ENCODE measurements at places on chromosomes 11 and 22.

DNA sequence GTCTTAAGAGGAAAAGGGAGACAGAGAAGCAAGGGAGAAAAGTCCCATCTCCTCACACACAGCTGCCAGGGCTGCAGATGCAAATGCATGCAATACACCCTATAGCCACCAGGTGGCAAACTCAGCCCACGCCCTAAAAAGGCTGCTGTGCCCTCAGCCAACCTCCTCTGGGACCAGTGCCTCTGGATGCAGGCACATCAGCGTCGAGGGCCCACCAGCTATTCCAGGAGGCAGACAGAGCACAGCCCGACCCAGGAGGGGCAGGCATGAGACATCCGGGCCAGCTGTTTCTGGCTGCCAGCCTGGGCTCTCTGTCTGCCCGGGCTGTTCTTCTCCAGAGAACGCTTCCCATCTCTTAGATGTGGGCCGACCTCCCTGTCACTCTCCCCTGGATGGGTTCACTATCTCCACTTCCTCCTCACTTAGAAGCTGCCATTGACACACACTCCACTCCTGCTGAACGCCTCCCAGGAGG lies 39.7 kb downstream of the TPBGL start:
- peak; percentile 23 for DNase-seq

GRCh38 chr11:64210301-64211020 lies 3.9 kb downstream of the FERMT3 start:
- DNase-seq = no peak

- DNase-seq = no peak
Measured at GRCh38 chr22:47996446-47996857, 1234.0 kb downstream of the TBC1D22A start.

DNA sequence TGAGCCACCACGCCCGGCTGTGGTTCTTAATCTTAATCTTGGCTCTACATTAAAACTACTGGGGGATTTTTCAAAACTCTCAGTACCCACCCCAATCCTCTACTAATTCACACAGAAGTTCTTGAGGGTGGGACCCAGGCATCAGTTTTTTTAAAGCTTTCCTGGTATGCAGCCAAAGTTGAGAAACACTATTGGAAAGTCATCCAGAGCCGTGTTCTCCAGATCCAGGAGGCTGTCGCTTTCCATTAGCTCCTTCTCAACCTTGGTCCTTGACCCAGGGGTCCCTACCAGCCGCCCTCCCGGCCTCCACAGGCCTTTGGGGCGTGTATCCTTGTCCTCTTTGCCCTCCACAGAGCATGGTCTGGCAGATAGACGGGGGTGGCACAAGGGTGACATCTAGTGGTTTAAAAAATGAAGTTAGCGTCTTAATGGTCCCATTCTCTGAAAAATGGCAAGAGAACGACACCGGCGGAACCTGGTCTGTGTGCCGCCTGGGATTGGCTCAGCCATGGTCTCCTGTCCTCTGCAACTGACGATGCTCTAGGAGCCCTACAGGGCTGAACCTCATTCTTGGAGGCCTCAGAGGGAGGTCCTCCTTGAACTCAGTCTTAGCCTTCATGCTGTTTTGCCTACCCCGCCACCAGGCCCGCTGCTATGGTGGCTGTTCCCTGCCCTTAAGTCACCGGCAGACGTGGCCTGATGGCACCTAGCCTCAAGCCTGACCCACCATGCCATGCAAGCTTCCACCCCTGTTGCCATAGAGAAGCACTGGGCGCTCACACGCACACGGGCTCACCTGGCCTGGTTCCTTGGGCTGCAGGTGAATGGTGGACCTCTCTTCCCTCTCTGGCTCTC lies 152.0 kb upstream of the SYN3 start:
- no peak for DNase-seq

- no peak for DNase-seq
Measured at GRCh38 chr11:134821422-134821821, 409.4 kb upstream of the B3GAT1 start.

DNA sequence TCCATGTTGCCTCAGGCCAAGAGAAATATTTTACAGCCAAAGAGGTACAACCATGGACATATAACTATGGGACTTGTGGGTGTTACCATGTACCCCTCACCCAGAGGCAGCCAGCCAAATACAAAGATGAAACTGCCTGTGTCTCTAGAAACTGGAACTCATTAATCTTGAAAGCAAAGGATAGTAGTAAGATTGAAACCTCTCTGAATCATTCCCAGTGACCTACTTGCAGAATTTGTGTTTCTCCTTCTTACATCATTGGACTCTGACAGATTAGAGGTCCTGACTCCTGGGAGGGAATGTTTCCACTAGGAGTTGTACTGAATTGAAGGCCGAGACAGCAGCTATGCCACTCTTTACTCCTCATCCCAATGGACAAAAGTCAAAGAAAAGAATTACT lies 257.4 kb upstream of the UBASH3B start:
- DNase-seq = no peak

GRCh38 chr22:31995046-31995445 lies 48.0 kb upstream of the SLC5A1 start:
- no peak for DNase-seq

GRCh38 chr11:35810045-35810645 lies 133.7 kb upstream of the LDLRAD3 start:
- no peak for DNase-seq

DNA sequence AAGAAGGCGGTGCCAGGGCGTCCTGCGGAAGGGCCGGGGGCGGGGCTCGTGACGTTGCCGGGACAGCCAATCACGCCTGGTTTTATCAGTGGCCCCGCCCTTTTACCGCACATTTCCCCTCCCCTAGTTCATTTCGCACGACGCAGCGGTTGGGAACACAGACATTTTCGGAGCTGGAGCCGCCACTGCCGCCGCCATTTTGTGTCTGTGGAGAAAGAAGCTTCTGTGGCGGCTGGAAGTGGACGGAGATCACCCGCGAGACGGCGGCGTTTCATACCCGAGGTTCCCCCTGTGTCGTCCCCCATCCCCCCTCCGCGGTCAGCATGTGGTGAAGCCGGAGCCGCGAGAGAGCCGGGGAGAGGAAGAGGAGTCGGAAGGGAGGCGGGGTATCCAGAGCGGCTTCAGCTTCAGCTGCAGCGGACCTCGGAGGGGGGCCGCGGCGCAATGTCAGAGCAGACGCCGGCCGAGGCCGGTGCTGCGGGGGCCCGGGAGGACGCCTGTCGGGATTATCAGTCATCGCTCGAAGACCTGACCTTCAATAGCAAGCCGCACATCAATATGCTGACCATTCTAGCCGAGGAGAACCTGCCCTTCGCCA lies at the start of gene PCF11:
PCF11 (plus strand) TSS at position 136 of the 598 bp plus-strand sequence; CDS start at position 445, 309 bp downstream.
- no peak for DNase-seq

DNA sequence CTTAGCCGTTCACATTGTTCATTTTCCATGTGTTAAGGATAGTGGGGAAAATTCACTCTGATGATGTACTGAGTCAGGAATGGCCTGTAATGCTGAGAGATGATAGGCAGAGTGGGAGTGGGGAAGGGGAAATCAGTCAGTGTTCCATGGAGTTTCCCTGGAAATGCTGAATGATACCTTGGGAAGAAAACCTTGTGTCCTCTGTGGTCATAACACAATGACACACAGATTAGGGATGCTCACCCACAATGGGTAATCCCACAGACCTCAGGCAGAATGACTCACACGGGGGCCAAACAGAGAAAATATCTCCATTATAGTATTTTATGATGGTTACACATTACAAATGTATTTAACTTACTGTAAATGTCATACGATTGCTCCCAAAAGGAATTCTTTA lies 118.0 kb downstream of the SNX19 start:
- DNase-seq = peak; percentile 78

DNA sequence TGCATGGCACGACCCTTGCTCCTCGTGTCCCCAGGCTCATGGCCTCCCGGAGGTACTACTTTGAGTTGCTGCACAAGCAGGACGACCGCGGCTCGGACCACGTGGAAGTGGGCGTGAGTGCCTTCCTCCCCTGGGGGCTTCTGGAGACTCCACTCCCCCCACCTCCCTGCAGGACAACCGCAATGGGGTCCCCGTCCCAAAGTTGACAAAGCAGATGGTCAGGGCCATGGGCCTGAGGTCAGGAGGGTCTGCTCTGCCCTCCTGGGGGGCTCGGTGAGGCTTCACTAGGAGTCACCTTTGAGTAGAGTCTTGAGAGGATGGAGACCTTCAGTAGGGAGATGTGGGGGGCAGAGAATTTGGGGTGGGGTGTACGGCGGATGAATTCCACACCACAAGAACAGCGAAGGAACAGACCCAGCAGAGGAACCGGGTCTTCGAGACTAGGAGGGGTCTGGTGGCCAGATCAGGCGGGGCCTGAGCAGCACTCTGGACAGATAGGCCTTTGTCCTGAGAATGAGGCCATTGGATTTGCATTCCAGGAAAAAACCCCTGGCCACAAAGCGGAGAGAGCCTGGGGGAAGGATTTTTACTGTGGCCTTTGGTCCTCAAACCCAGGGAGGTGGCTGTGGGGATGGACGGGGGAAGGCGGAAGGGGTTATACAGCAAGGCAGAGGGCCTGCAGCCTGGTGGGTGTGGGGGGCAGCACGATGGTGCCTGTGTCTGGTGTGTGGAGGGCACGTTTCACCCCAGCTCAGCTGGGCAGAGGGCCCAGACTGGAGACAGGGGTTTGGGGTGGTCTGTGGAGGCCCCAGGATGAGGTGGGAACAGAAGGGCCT lies 4.6 kb downstream of the B4GALNT4 start:
- DNase-seq = no peak

DNA sequence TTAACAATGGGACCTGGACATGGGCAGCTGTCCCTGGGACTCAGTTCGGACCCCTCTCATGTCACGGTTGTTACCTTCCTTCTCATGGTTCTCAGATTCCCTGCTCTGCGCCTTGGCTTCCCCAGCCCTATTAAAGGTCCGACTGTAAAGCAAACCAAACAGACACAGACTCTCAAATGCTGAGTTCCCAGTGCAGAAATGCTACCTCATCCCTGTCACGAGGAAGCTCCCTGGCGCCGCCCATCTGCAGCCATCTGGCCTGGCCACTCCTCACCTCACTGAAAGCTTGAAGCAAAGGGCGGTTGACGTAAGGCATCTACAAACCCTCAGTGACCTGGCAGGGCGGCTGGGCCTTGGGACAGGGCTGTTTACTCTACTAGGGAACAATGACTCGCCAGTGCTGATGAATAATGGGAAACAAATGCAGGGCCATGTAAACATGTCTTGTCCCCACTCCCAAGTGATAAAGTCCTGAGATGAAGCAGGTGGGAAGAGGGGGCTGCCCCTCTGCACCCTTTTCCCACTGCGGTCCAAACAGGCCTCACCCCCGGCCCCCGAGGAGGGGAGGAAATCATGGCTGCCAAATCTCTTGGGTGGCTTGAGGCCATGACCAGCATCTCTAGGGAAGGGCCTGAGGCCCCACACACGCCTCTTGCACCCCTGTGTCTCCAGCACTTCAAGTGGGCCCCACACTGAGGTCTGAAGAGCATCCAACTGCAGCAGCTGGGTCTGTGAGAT lies 49.3 kb downstream of the SCUBE1 start:
- no peak for DNase-seq

GRCh38 chr22:33188326-33188725 lies 130.1 kb upstream of the SYN3 start:
- DNase-seq = no peak

GRCh38 chr11:116986521-116987105 lies 111.6 kb downstream of the SIK3 start:
- DNase-seq = peak; percentile 24

DNA sequence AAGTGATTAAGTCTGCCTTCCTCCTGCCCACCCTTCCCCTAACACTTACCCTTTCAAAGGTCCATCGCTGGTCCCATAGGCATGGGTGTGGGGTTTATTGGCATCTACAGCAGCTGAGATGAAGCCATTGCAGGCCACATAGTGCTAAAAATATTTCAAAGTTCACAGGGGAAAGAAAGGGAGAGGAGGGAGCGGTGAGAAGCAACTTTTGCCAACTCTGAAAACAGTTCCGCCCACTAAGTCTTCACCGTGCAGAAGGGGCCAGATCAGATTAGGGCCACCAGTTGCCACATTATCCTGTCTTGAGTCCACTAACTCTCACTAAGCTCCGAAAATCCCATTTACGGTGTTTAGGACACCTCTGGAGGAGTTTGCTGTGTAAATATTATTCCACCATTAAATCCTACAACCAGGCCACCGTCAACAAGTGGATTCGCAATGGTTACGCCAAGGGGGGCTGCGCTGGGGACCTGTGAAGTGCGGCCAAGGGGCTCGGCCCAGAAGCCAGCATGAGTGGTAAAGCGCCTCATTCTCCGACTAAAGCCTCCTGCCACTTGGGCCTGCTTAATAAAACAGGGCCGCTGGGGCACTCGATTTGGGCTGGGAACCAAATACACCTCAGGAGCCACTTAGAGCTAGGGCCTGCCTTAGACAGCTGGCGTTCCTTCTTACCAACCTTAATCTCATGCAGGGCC lies 534.9 kb downstream of the MIAT start:
- no peak for DNase-seq

DNA sequence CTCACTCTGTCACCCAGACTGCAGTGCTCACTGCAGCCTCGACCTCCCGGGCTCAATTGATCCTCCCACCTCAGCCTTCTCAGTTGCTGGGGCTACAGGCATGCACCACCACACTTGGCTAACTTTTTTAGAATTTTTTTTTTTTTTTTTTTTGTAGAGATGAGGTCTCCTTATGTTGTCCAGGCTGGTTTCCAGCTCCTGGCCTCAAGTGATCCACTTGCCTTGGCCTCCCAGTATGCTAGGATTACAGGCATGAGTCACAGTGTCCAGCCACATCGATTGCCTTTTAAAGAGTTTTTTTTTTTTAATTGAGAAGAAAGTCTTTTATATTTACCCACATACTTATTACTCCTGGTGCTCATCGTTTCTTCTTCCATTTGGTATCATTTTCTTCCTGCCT lies 30.0 kb downstream of the PARVG start:
- peak; percentile 58 for DNase-seq

- DNase-seq = no peak
Measured at GRCh38 chr11:76588455-76589325, 81.9 kb downstream of the LRRC32 start.

Data from astrocyte of the cerebellum (primary cell).